ENCODE measurements at places on chromosomes 3 and 15.

- DNase-seq = peak; percentile 35
Observed at GRCh38 chr15:62569460-62570404, 404.6 kb upstream of the C2CD4B start.

DNA sequence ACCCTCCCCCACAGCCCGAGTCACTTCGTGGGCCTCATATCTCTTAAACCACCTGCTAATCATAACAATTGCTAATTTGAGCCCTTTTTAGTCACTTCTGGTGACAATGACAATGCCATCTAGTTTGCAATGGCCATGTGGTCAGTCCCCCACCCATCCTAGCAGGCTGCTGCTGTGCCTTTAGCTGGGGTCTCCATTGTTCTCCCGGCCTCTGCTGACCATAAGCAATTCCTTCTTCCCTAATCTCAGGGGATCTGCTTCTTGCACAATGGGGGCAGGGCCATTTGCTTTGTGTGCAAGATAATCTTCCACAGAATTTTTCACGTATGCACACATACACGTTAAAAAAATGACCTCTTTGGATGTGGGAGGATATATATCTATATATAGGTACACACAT is 406.1 kb upstream of the ONECUT1 start:
- no peak for DNase-seq

DNA sequence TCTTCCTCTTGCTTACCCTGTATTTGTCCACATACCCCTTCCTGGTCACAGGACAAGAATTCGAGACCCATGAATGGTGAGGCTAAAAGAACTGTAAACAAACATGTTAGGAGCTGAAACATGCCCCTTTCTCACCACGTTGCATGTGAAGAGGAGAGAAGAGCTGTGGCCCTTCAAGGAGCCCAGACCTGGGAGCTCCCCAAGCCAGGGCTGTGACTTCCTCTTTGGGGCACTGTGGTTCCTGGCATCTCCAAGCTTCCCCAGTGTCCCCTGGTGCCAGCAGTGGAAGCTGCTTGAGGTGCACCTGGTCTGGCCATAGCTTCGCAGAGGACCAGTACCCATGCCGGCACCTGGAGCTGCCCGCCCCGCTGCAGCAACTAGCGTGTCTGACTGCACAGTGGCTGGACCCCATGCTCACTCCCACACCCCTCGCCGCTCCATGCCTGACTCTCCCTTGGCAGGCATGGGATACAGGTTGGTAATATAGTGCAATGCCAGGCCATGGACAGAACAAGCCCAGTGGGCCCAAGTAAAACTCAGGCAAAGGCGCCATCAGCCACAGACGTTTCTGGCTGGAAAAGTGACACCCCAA is 9.9 kb downstream of the SPCS1 start:
- no peak for DNase-seq

DNA sequence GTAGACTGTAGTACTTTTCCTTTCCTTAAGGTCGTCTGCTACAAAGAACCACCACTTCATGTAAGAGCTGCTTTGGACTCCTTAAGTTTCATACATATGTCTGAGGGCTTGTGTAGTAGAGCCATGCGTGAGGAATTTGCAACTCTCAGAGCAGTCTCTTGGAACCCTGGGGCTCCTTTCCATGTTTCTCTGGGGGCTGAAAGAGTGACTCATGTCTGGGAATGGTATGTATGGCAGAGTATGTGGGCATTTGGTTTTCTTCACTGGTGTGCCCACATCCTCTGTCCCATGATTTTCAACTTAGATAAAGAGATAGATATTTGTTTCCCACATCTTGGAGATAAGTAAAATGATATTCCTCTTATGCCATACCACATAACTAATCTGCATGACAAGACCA is 20.6 kb upstream of the RBM5 start:
- DNase-seq = no peak

- DNase-seq = no peak
Observed at GRCh38 chr3:137385922-137386321, 378.2 kb upstream of the SOX14 start.

DNA sequence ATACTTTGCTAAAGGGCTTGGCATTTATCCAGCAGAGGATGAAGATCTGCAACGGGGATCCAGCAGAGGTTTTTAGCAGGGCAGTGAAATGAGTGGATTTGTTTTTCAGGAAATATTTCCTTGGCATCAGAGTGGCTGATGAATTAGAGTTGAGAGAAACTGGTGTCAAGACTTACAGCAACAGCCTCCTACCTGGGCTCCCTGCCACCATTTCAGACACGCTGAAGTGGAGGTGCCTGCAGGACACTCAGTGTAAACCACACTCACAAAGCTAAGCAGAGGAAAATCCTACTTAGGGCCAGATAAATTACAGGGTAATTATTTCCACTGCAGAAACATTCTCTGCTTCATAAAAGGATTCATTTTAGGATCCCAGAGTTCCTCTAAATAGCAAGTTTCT is 519.7 kb downstream of the FGF12 start:
- no peak for DNase-seq

DNA sequence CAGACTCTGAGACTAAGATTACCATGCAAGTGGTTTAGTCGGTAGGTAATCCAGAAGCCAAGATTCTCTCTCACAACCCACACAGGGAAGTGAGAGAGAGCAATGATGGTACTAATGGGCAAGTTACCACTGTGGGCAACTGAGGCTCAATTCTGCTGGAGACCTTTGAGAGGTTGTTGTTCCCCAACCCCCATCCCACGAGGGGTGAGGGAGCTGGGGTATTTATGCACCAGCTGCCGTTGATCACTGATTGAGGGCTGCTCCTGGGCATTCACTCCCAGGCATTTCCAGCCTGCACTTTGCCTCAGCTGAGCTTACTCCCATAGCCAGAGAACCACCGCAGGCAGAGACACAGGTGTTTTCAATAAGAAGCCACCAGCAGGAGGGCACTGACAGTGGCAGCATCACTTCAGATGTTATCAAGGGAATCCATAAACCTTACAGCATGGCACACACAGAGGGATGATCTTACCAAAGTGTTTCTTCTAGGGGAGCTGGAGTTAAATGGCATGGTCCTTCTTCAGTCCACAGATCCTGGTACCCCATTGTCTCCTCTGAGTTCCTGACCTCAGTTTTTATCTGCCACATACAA is 15.0 kb upstream of the CCDC174 start:
- no peak for DNase-seq

- DNase-seq = no peak
Observed at GRCh38 chr15:82737975-82738374, 28.3 kb upstream of the AP3B2 start.

- DNase-seq = no peak
Observed at GRCh38 chr3:149292666-149293065, 40.8 kb downstream of the TM4SF18 start.

- no peak for DNase-seq
Observed at GRCh38 chr15:78943692-78944091, 1.2 kb downstream of the CTSH start.

GRCh38 chr3:56988458-56989168 is 71.9 kb upstream of the SPATA12 start:
- peak; percentile 18 for DNase-seq

- no peak for DNase-seq
Observed at GRCh38 chr15:37536967-37537605, 397.4 kb upstream of the TMCO5A start.

DNA sequence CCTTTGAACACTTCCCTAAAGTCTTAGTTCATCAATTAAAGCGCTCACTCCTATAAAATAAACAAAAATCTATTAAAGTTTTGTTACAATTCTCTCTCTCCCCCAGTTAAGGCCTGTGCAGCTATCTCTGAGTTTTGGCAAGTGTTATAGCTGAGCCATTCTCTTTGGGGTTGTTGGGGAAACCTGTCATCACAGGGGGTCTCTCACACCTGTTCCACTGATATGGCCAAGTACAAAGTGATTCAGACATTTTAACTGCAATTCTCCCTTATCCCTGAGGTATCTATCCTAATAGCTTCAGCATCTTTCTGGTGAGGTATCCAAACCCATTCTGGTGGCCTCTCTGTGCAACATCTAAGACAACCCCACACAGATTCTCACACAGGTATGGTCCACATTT is 116.4 kb downstream of the UNC13C start:
- DNase-seq = no peak

DNA sequence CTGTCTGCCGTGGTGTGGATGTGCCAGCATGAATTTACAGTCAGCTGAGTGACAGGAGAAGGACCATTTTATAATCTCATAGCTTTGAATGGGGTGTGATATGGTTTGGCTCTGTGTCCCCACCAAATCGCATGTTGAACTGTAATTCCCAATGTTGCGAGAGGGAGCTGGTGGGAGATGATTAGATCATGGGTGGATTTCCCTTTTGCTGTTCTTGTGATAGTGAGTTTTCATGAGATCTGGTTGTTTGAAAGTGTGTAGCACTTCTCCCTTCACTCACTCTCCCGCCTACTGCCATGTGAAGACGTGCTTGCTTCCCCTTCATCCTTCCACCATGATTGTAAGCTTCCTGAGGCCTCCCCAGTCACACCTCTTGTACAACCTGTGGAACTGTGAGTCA is 111.9 kb upstream of the CHD2 start:
- DNase-seq = no peak

DNA sequence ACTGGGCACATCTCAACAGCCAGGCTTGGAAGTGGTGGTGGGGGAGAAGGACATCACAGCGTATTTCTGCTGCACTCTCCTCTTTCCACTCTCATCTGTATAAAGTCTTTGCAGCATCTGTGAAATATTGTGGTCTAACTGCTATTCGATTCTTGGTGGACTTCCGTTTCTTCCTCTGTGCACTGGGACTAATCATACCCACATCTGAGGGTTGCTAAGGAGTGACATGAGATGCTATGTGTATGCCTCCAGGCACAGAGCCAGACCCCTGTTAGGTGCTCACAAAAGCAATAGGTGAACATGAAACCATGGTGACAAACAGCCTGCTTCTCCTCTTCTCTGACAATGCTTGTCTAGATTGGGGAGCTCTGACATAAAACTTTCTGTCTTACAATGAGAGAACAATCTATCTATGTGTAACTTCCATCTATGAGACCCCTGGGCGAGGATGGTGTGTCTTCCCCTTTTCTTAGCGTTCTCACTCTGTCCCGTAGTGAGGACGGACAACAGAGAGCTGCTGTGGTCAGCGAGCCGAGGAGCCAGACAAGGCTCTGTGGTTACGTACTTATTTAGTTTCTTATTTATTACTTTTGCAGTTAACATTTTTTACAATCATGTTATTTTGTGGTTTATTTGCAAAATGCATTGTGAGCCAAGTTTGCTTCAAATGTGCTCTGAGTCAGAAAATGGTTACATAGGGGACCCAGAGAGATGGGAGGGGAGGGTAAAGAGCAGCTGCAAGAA is 196.7 kb upstream of the TPRG1 start:
- no peak for DNase-seq

DNA sequence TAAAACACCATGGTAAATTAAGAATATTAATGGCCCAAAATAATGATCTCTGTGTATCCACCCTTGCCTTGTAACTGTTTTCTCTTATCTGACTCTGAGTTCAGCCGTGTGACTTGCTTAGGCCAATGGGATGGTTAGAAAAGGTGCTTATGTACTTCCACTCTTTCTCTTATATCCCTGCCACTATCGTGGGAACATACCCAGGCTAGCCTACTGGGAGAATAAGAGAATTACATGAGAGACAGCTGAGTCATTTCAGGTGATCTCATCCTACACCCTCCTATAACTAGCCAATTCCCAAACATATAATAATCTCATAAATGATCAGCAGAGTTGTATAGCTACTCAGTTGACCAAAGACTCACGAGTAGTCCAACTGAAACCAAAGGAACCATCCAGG is 98.3 kb upstream of the ABI3BP start:
- no peak for DNase-seq

GRCh38 chr15:37548116-37548515 is 386.3 kb upstream of the TMCO5A start:
- DNase-seq = no peak

DNA sequence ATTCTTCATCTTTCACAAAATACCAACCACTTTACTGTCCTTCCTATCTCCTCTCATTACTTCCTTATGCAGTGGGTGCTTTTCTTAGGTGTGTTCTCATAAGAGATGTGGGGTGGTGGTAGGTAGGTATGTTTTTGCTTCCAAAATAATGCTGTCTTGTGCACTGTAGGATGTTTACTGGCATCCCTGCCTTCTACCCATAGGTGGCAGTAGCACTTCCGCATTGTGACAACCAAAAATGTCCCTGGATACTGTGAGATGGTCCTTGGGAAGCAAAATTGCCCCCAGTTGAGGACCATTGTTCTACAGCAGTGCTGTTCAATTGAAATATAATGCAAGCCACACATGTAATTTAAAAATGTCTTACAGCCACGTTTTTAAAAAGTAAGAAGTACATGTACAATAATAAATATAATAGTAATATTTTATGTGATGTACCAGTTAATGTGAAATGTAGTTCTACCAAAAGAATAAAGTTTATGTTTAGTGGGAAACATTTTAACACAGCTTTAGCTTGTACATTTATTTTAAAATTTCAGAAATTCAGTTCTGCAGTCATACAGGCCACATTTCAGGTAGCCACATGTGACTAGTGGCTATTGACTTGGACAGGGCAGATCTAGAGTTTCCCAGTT is 75.2 kb downstream of the NEO1 start:
- DNase-seq = no peak

DNA sequence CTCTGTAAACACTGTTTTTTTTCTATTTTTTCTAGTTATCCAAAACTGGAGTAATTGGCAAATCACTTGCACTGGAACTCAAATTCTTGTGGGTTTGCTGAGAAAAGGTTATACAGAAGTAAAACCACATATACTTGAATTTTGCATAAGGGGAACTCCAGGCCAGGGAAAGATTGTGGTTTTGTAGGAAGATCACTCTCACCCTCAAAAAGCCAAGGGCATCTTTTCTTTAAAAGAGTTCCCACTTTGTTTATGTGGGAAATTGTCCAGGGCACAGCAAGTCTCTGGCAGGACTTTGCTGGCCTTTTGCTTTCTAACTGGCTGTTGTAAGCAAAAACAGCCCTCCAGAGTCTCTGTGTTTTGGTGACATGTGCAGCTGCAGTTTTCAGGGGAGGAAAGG is 340.3 kb upstream of the RBMS3 start:
- DNase-seq = peak; percentile 18

GRCh38 chr15:83219026-83219425 is 11.4 kb upstream of the HDGFL3 start:
- no peak for DNase-seq

GRCh38 chr15:65550681-65551098 is 20.4 kb downstream of the HACD3 start:
- no peak for DNase-seq

DNA sequence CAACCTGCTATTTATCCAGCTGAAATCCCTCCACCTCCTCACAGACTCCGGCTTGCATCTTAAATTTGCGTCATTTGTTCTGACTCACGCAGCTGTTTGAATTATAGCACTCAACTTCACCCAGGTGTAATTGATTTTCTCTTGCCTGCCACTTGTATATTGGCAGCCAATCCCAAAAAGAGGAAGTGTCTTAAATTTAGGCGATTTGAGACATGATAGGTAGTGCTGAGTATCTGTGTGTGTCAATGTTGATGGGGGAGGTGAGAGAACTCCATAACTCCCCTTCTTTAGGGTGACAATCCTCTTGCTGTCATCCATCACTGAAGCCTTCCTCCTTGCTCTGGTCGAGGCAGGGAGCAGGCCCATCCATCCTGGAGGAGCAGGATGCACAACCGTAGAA is 77.2 kb upstream of the TPRG1 start:
- DNase-seq = no peak

Data from NCI-H1048 (cell line).